ENCODE measurements at places on chromosomes 5 and 9. TPM values are rescaled to one million over a fixed set of nuclear protein-coding genes. Genes with fewer than 3 reads are reported as not detected.

- peak; percentile 15 for DNase-seq
Observed at GRCh38 chr9:16921855-16922254, 51.4 kb upstream of the BNC2 start.

- no peak for DNase-seq
Observed at GRCh38 chr5:144531188-144531587, 360.5 kb downstream of the KCTD16 start.

DNA sequence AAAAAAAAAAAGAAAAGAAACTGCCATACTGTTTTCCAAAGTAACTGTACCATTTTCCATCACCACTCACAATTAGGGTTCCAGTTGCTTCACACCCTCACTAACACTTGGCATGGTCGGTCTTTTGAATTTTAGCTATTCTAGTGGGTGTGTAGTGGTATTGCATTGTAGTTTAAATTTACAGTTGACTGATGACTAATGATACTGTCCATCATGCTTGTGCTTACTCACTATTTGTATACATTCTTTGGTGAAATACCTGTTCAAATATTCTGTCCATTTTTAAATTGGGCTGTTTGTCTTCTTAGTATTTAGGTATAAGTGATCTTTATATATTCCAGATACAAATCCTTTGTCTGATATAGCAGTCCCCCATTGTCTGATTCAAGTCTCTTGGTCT lies 36.2 kb upstream of the ZNF169 start:
- no peak for DNase-seq

- DNase-seq: no peak
Observed at GRCh38 chr9:86846656-86847055, 100.7 kb downstream of the GAS1 start.

DNA sequence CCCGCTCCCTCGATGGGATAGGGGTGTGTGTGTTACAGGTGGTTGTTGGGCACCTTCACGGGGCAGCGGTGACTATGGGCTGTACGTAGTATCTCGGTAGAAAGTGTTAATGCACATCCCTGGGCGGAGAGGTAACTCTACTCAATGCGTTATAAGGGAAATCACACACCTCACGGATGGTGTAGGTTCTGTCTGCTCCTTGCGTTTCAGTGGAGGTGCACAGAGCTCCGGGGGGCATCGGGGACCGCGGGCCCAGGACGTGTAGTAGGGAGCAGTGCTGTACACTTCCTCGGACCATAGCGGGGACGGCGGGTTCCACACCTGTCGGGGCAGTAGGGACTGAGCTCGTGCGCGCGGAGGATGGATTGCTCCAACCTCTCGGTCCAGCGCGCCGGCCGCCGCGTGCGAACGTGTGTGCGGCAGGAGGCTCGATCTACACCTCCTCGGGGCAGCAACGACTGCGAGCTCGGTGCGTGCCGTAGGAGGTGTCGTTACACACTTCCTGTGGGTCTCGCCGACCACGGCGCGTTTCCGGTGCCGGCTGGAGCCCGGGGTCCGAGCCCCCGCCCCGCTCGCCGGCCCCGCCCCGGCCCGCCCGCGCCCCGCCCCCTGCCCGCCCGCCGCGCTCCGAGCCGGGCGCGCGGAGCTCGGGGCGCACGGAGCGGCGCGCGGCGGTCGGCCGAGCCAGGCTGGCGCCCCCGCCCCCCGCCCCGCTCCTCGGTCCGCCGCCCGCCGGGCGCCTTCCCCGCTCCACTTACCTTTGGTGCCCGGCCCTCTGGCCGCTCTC lies at the start of gene KIAA1958:
TSS of gene KIAA1958 (plus strand) at position 607 of the 787 bp plus-strand sequence. CDS start 87,254 bp downstream, outside the sequence.
- DNase-seq: peak; percentile 92

Gene MYO10
- polyA plus RNA-seq: 52.4 TPM

GRCh38 chr5:127055880-127056653 lies 17.2 kb downstream of the C5orf63 start:
- DNase-seq: no peak

- no peak for DNase-seq
Observed at GRCh38 chr5:59246145-59246869, 647.2 kb downstream of the PDE4D start.

DNA sequence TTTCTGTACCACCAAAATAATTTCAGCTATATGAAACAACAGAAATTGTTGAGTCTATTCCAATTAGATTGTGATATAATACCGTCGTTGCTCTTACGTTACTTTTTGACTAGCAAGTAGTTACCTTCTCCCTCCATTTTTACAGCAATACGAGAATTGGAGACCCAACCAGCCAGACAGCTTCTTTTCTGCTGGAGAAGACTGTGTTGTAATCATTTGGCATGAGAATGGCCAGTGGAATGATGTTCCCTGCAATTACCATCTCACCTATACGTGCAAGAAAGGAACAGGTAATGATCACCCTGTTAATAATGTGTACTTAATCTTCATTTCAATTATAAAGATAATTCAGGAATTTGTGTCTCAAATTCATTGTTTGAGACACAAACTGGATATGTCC lies 100.7 kb downstream of the VCAN start:
- DNase-seq: no peak

Gene BTNL9
- 0.11 TPM for polyA plus RNA-seq

GRCh38 chr9:112917987-112918362 lies 27.3 kb upstream of the SLC46A2 start:
- DNase-seq: no peak

DNA sequence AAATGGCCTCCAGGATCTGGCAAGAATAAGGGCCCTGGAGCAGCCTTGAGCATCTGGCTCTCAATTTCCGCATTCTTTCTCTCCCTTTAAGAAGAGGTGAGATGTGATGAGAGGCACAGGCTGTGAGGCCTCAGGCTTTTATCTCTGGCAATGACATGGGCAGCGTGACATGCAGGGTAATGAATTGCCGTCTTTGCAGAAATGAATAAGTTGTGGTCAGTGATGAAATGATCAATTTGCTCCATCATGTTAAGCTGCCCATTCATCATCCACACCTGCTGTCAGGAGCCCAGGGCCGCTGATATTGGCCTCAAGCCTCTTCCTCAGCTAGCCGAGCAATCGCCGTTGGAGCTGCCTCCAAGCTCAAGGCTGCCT lies 265.3 kb downstream of the TRIM32 start:
- no peak for DNase-seq

Gene DND1
- 0.52 TPM for polyA plus RNA-seq

DNA sequence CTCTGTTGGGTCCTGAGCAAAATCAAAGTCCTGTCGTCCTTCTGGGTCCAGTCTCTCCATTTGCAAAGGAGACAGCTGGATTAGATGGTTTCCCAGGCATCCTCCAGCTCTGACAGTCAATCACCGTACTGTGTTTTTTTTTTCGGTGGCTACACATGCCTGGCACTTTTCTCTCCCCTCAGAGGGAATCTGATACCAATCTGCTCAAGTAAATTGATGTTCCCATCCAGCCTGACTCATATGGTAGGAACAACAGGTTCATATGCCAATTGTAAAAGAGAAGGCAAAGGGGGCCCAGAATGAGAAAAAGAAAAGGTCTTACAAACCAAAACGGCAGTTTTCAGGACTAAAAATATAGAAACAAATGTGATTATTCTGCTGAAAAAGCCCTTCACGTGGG lies 1.2 kb downstream of the FBXO10 start:
- DNase-seq: no peak

DNA sequence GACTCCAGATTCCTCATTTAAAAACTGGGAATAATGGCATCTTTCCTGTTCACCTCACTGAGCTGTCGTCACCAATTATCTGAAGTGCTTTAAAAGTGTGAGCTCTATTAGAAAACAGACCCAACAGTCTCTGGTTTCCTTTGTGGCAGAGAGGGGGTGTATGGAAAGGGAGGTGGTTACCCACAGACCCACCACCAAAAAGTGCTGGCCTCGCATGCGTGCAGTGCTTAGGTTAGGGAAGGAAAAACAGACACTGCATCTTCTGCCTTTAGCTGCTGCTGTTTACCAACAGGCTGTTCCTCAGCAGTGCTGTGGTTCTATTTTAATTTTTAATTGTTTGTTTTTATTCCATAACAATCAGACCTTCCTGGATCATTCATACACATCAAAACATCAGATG lies 249.6 kb downstream of the PIK3R1 start:
- DNase-seq: no peak

Gene FAM78A
- 0.61 TPM for polyA plus RNA-seq

GRCh38 chr5:56817263-56818014 lies 2.1 kb downstream of the MAP3K1 start:
- DNase-seq: no peak

- peak; percentile 84 for DNase-seq
Observed at GRCh38 chr9:100428871-100429654, 2.1 kb downstream of the MSANTD3 start.

GRCh38 chr5:150616506-150616905 lies 24.0 kb upstream of the SYNPO start:
- no peak for DNase-seq

Data from hepatocyte (in vitro differentiated cells).